ENCODE measurements at places on chromosomes 5 and 9. TPM values are rescaled to one million over a fixed set of nuclear protein-coding genes. Genes with fewer than 3 reads are reported as not detected.
A peak's percentile ranks its signal among the peaks of the same experiment; 100 is the strongest.

GRCh38 chr9:130175355-130175754 lies 3.2 kb downstream of the NCS1 start:
- peaks cover 2% of the 10 kb centered on the region for H3K4me1 ChIP-seq
- H3K4me3 ChIP-seq, result no peak overlapping the region
- H3K27ac ChIP-seq, result no peak overlapping the region
- DNase-seq, result no peak
- H3K36me3 ChIP-seq, result no peaks in the 10 kb centered on the region
- peaks cover 2% of the 10 kb centered on the region for H3K27me3 ChIP-seq

DNA sequence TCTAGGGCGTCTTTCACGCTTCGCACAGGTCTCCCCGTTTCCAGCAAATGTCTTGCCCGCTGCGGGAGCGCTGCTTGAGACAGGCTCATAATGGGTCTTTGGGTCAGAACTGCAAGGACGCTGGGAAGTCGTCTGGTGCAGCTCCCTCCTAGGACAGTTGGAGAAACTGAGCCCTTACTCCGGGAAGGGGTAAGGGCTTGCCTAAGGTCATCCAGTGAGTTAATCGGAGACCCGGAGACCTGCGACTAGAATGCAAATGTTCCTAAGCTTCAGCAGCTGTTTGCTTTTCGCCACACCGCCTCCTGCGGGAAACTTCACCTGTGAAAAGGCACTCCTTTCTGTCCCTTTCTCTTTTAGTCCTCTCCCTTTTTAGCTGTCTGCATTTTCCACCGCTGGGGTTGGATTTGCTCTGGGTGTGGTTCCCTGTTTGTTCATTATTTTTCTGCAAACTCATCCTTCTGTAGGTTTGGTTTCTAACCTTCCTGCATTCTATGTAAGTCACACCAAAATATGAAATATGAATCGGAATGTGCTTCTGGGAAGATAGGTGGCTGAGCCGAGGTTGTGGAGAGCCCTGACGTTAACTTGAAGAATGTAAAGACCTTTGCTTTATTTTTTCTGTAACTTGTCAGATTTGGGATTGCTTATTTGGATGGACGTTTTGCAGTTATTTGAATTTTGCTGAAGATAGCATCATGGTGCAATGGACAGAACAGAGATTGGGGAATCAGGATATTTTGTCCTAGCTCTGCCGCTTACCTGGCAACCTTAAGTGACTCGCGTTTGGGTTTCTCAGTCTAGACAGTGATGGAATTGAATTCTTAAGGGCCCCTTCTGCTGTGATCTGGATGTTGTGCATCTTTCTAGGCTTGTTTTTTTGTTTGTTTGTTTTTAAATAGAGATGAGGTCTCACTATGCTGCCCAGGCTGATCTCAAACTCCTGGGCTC lies 909 bp downstream of the SLC36A1 start:
- peaks cover 3% of the 10 kb centered on the region for H3K4me1 ChIP-seq
- H3K36me3 ChIP-seq, result peaks cover 3% of the 10 kb centered on the region
- H3K4me3 ChIP-seq, result peak overlapping the region; percentile 78
- DNase-seq, result no peak
- H3K27me3 ChIP-seq, result peaks cover 6% of the 10 kb centered on the region

- H3K27ac ChIP-seq, result no peak overlapping the region
- H3K4me3 ChIP-seq, result no peak overlapping the region
- no peaks in the 10 kb centered on the region for H3K36me3 ChIP-seq
Measured at GRCh38 chr5:122942164-122942914, 94.2 kb downstream of the PPIC start.

DNA sequence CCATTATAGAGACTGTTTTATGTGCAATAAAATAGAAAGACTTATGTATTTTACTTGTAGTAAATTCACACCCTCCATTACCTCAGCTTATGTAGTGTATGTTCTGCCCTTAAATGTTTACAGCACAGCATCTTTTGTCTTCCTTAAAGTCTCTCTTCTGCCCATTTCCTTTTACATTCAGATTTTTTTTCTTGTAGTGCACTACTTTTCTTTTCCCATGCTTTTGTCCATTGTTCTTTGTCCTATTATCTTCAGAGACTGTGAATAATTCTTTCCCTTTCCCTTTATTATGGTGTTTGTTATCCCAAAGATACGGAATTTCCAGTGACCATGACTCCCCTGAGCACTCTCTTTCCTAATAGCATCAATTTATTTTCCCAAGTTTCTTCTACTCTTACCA lies 66.1 kb upstream of the TYRP1 start:
- no peaks in the 10 kb centered on the region for H3K4me1 ChIP-seq
- H3K36me3 ChIP-seq, result no peaks in the 10 kb centered on the region
- DNase-seq, result no peak
- H3K4me3 ChIP-seq, result no peak overlapping the region
- no peaks in the 10 kb centered on the region for H3K27me3 ChIP-seq

DNA sequence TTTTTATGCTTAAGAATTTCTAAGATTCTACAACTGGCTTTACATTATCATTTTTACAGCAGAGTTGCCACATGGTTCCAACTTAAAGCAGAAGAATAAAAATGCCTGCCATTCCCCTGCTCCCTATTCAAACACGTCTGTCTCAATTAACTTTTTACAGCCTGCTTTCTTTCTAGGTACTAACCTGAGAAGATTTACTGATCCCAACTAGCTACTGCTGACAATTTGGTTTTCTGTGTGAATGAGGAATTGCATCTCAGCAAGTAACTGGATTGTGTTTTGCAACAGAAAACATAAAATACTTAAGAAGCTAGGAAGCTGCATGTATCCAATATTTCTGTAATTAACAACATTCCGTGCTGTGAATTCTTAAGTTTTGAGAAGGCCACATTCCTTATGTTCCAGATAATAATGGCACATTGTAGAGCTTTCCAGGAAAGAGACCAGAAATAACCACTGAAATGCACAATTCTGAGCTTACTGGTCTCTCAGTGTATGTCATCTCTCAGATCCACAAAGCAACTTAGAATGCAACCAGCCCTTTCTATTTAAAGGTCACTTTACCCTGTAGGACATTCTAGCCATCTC lies 306.8 kb upstream of the NMUR2 start:
- no peaks in the 10 kb centered on the region for H3K4me1 ChIP-seq
- no peak overlapping the region for H3K4me3 ChIP-seq
- no peak overlapping the region for H3K27ac ChIP-seq
- no peak for DNase-seq
- H3K36me3 ChIP-seq, result no peaks in the 10 kb centered on the region
- no peaks in the 10 kb centered on the region for H3K27me3 ChIP-seq

DNA sequence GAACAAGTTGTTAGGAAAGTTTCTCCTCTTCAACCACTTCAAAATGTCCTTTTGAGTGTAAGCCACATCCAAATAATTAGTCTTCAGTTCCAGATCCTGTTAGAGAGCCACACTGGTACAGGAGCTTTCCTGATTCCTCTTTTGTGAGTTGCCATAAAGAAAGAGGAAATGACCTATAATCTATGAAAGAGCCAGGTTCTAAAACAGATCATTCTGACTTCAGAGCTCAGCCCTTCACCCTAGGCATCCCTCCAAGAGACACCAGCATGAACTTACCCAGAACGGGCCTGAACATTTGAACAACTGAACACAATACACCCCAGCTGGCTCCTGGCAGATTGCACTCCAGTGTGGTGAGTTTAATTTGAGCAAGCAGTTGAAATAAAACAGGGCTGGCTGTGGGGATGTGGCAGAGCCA lies 25.7 kb downstream of the SLC1A1 start:
- H3K36me3 ChIP-seq, result no peaks in the 10 kb centered on the region
- H3K27me3 ChIP-seq, result no peaks in the 10 kb centered on the region
- DNase-seq, result no peak
- H3K4me1 ChIP-seq, result peaks cover 4% of the 10 kb centered on the region

- H3K36me3 ChIP-seq, result peaks cover 38% of the 10 kb centered on the region
- H3K27me3 ChIP-seq, result no peaks in the 10 kb centered on the region
- H3K27ac ChIP-seq, result peak overlapping the region; percentile 88
Measured at GRCh38 chr9:129944506-129945116, 98.4 kb downstream of the FNBP1 start.

GRCh38 chr5:178762391-178762790 lies 31.9 kb upstream of the ZNF354A start:
- H3K4me1 ChIP-seq, result no peaks in the 10 kb centered on the region
- H3K27me3 ChIP-seq, result no peaks in the 10 kb centered on the region
- no peaks in the 10 kb centered on the region for H3K36me3 ChIP-seq

- H3K36me3 ChIP-seq, result no peaks in the 10 kb centered on the region
- H3K27me3 ChIP-seq, result no peaks in the 10 kb centered on the region
- H3K4me3 ChIP-seq, result no peak overlapping the region
- peaks cover 4% of the 10 kb centered on the region for H3K4me1 ChIP-seq
- H3K27ac ChIP-seq, result no peak overlapping the region
Measured at GRCh38 chr5:76525956-76526355, 97.2 kb downstream of the F2RL2 start.

DNA sequence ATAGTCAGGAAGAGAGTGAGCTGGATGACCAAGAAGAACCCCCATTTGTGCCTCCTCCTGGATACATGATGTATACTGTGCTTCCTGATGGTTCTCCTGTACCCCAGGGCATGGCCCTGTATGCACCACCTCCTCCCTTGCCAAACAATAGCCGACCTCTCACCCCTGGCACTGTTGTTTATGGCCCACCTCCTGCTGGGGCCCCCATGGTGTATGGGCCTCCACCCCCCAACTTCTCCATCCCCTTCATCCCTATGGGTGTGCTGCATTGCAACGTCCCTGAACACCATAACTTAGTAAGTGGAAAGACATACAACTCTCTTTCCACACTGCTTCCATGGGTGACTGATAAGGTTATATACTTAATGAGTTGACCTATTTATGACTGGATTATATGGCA lies 51.5 kb downstream of the RAB14 start:
- H3K4me1 ChIP-seq, result no peaks in the 10 kb centered on the region
- peaks cover 83% of the 10 kb centered on the region for H3K36me3 ChIP-seq
- no peak overlapping the region for H3K4me3 ChIP-seq

GRCh38 chr5:142222225-142222865 lies 102.5 kb downstream of the SPRY4 start:
- no peak overlapping the region for H3K4me3 ChIP-seq
- DNase-seq, result no peak
- no peak overlapping the region for H3K27ac ChIP-seq
- no peaks in the 10 kb centered on the region for H3K36me3 ChIP-seq
- H3K27me3 ChIP-seq, result peaks cover 3% of the 10 kb centered on the region
- peaks cover 5% of the 10 kb centered on the region for H3K4me1 ChIP-seq

DNA sequence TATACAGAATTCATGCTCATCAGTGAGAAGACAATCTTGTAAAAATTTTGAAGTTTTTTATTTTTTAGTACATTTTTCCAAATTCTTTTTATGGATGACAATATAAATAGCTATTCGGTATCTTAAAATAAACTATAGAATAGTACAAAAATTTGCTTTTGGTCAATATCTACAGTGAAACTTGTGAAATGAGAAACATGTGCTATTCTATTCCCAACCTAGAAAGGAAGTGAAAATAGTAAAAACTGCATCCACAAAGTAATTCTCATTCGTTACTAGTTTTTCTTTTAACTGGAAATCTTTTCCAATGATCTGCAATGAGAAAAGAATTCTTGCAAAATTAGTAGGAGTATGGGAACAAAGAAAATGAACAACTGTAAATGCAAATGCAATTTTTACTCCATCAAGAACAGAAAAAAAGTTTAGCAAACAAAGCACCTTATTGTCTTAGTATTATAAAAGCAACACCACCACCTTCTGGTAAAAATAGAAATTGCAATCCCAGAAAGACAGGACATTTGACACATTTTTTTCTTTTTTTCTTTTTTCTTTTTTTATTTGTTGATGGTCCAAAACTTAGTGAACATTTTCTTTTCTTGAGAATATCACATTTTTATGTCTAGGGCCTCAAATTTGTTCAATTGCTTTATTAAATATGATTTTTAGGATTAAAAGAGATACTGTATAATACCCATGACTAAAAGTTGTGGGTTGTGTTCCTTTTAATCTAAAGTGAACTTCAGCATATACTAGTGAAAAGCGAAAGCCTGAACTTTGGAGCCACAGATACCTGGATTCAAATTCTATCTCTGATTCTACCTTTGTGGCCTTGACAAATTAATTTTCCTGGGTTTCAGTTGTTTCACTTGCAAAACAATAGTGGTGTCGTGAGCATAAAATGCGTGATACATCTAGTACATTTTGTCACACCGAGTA lies 72.3 kb downstream of the SLCO4C1 start:
- no peaks in the 10 kb centered on the region for H3K36me3 ChIP-seq
- H3K4me1 ChIP-seq, result no peaks in the 10 kb centered on the region
- no peak for DNase-seq
- H3K27me3 ChIP-seq, result no peaks in the 10 kb centered on the region
- H3K4me3 ChIP-seq, result no peak overlapping the region
- no peak overlapping the region for H3K27ac ChIP-seq

GRCh38 chr5:64585646-64586045 lies 79.8 kb downstream of the RGS7BP start:
- no peak overlapping the region for H3K4me3 ChIP-seq
- H3K27ac ChIP-seq, result no peak overlapping the region
- H3K27me3 ChIP-seq, result no peaks in the 10 kb centered on the region
- H3K36me3 ChIP-seq, result no peaks in the 10 kb centered on the region
- DNase-seq, result no peak
- H3K4me1 ChIP-seq, result no peaks in the 10 kb centered on the region

- H3K27me3 ChIP-seq, result no peaks in the 10 kb centered on the region
- H3K36me3 ChIP-seq, result no peaks in the 10 kb centered on the region
- no peaks in the 10 kb centered on the region for H3K4me1 ChIP-seq
- H3K4me3 ChIP-seq, result no peak overlapping the region
- no peak overlapping the region for H3K27ac ChIP-seq
Measured at GRCh38 chr9:133855371-133855770, 117.2 kb upstream of the SARDH start.

- no peak overlapping the region for H3K27ac ChIP-seq
- peaks cover 9% of the 10 kb centered on the region for H3K36me3 ChIP-seq
- no peaks in the 10 kb centered on the region for H3K27me3 ChIP-seq
- no peaks in the 10 kb centered on the region for H3K4me1 ChIP-seq
- DNase-seq, result no peak
- H3K4me3 ChIP-seq, result no peak overlapping the region
Measured at GRCh38 chr9:120438111-120438510, 141.9 kb downstream of the CDK5RAP2 start.

- H3K4me1 ChIP-seq, result no peaks in the 10 kb centered on the region
- H3K27me3 ChIP-seq, result no peaks in the 10 kb centered on the region
- H3K36me3 ChIP-seq, result no peaks in the 10 kb centered on the region
- no peak for DNase-seq
- no peak overlapping the region for H3K4me3 ChIP-seq
Measured at GRCh38 chr9:684941-685340, 156.6 kb upstream of the DMRT1 start.

- DNase-seq, result no peak
- H3K27ac ChIP-seq, result no peak overlapping the region
- no peaks in the 10 kb centered on the region for H3K27me3 ChIP-seq
- H3K36me3 ChIP-seq, result no peaks in the 10 kb centered on the region
- H3K4me1 ChIP-seq, result no peaks in the 10 kb centered on the region
Measured at GRCh38 chr9:2418619-2419018, 203.0 kb upstream of the VLDLR start.

Gene DBH
- 0.26 TPM for total RNA-seq

Gene CMYA5
- 0.22 TPM for total RNA-seq

All from T-cell (primary cell).